ENCODE measurements at places on chromosomes 11 and 22.

DNA sequence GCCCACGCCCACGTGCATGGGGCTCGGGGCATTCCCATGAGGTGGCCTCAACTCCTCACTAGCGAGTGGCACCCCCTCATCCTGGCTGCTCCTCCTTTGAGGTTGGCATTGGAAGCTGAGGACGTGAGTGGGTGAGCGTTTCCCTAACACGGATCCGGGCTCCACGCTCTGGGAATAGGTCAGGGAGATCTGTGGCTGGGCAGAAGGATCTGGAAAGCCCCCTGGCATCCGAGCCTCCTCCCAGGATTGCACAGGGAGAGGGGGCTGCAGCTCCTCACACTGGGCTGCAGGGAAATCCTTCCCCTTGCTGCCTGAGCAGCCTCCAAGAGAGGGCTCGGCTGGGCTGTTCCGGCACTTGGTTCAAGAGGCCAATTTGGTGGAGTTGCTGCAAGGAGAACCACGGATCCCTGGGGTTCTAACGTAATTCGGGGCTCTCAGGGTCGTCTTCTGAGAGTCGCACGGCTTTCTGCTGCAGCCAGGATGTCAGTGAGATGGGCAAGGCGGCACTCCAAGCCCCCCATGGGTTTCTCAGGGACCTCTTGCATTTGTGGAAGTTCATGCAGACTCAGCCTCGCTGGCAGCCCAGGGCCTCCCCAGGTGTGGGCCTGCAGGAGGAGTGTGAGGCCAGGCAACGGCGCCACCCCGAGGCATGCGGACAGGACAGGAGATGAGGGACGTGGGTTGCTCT, 1119.0 kb downstream of the BRD1 start:
- no peak for DNase-seq

DNA sequence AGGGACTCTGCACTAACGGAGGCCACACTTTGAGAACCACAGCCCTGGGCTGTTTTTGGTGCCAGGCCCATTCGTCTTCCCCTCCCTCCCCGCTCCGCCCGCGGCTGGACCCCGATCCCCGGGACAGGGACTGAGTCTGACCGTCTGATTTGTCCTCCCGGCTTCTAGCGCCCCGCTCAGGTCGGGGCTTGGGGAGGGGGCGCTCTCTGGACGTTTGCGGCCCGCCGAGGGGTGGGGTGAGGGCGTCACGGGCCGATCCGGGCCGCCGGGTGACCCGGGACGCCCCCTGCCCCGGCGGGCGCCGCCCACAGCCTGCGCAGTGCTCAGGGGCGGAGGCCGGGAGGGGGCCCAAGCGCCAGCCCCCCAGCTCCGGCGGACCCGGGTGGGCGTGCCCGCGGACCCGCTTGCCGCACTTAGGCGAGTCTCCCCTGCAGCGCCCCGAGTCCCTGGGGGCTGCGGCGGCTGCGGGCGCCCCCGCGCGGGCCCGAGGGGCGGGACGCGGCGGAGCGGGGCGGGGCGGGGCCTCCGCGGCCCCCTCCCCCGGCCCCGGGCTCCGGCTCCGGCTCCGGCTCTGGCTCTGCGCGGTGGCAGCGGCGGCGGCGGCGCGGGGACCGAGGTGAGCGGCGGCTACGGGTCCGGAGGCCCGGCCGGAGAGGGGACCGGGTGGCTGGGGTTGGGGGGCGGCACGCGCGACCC, 33.7 kb upstream of the PRR5 start:
- DNase-seq, result no peak

DNA sequence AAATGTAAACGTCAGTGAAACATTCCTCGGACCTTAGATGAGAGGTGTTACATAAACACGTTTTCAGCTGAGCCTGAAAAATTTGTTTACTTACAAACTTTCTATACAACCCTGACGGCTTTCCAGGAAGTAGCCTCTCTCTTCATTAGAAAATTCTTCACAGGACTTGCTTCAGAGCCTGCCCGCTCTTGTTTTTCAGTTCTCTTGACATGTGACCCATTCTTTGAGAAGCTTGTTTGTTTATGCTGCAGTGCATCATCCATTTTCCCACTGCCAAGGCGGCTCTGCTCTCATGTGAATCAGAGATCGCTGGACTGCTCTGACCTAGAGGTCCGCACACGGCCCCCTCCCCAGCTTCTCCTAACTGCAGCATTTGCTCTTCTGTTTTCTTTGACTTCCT, 47.9 kb upstream of the ARHGAP42 start:
- no peak for DNase-seq

DNA sequence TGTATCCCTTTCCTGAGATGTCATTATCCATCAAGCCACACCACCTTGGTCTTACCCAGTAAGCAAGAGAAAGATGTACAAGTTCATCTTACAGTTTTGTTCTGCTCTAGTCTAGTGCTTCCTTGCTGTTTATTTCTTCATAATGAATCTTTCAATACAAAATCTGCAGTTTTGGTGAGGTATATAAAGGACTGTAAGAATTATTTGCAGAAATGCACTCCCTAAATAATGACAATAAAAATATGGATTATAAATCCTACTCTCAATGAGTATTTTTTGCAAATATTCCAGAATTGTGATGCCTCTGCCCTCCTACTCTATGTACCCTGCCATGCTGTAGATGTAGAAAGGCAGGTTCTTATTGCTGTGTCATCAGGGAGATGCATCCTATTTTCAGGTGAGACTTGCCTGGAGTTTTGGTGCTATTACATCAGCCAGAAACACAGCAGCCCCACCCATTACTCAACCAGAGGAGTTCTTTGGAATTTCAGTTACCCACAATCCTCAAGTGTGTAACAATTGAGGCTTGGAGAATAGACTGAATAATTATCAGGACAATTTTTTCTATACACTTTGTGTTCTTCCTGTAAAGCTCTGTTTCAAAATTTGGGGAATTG, at the start of gene OR10S1:
TSS of gene OR10S1 (minus strand) at position 51 of the 617 bp plus-strand sequence. CDS start 117 bp downstream, outside the sequence.
- no peak for DNase-seq

DNA sequence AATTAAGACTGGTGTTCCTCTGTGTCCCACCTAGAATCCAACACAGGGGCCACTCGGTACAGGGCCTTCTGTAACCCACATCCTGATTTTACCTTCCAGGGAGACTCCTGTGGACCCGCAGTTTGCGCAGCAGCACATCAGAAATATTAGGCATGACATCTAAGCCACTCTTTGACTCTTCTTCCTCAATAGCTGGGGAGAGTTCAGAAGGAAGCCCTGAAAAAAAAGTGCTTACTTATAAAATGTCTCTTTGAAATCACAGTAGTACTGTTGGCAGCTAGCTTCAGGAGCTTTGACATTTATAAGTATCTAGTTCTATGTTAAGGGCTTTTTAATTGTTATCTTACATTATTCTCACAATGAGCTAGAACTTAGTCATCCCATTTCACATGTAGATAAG, 41.2 kb upstream of the LYVE1 start:
- no peak for DNase-seq

DNA sequence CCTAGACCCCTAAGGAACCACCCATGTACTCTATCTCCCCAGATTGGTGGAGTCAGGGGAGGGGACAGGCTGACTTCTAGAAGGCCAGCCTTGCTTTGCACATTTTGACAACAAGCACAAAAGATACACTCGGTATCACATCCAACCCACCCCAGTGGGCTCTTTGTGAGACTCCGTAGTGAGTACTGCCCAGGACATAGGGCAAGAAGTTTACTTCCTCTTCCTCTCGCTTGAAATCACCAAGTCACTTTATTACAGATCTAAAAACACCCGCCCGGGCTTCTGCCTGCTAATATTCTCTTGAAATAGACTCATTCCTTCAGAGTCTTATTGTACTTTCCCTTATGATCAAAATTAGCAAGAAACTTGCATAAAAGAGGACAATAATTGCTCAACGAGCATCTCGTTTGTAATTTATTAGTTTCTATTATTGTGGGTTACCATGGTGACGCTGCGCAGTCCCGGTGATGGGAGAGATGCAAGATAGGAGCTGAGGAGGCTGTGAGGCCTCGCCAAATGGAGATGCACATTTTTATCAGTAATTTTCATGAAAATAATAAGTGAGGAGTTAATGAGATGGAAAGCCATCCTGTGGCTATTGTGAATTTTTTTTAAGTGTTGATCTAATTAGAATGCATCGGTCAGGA, 96.9 kb downstream of the FEZ1 start:
- no peak for DNase-seq

GRCh38 chr11:86274503-86274902, 27.5 kb upstream of the HIKESHI start:
- no peak for DNase-seq

GRCh38 chr11:113397212-113397611, 9.6 kb downstream of the ANKK1 start:
- DNase-seq, result no peak
